ENCODE measurements at places on chromosomes 16 and 17. TPM values are rescaled to one million over a fixed set of nuclear protein-coding genes. Genes with fewer than 3 reads are reported as not detected.

DNA sequence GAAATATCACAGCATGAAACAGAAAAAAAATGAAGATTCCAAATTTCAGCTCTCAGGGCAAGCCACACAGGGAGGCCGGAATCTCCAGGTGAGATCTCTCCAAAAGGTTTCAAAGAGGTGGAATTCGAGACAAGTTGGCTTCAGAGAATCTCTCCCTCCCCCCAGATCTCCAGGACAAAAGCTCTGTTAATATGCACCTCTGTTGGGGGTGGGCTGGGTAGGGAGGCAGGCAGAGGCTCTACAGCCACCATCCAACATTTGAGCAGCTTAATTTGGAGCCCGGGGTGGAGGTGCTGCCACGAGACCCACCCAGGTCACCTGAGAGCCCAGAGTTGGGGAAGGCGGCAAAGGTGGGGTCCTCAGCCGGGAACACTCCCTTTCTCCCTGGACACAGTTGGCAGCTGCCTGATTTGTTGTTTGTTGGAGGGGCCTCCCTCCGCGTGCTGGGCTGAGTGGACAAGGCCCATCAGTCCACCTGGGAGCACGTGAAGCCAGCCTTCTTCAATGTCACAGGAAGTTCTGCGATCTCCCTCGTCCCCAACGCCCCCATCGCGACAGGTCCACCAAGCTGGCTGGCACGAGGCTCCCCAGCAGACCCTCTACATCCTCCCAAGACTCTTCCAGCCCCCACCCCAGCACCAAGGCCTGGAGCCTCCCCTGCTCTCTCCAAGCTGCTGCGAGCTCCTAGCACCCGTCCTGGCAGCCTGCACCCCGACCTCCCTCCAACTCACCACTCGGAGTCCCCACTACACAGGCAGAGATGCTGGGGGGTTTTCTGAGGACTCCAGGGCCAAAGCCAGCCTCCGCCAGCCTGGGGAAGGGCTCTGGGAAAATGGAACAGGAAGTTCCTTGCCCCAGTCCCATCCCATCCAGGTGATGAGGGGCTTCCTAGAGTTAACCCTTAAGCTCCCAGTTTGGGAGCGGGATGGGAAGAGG is at the start of gene ZSCAN10:
ZSCAN10 (minus strand) TSS at position 836 of the 936 bp plus-strand sequence. CDS start 6,357 bp downstream, outside the sequence.
- DNase-seq: no peak
- H3K27me3 ChIP-seq: peaks cover 56% of the 10 kb centered on the region
- peaks cover 23% of the 10 kb centered on the region for H3K4me1 ChIP-seq
- H3K36me3 ChIP-seq: no peaks in the 10 kb centered on the region

GRCh38 chr16:72098936-72099335 is 5.3 kb downstream of the DHX38 start:
- H3K36me3 ChIP-seq: peaks cover 17% of the 10 kb centered on the region
- no peaks in the 10 kb centered on the region for H3K27me3 ChIP-seq
- H3K27ac ChIP-seq: no peak overlapping the region
- DNase-seq: no peak
- H3K4me3 ChIP-seq: no peak overlapping the region

DNA sequence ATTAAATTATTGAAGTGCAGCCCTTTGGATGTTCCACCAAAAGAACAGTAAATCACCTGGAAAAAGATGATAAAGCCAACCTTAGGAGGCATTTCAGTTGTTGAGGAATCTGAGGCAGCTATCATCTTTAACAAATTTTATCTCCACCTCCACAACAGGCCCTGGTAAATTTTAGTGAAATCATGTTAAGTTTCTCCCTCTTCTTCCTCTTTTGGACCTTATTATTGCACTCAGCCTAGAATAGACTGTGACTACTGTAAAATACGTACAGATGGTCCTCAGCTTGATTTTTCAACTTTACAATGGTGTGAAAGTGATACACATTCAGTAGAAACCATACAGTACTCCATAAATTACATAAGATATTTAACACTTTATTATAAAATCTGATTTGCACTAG is 90.3 kb downstream of the USP32 start:
- H3K36me3 ChIP-seq: no peaks in the 10 kb centered on the region
- H3K27me3 ChIP-seq: no peaks in the 10 kb centered on the region
- no peak for DNase-seq
- H3K4me3 ChIP-seq: no peak overlapping the region
- H3K27ac ChIP-seq: no peak overlapping the region

DNA sequence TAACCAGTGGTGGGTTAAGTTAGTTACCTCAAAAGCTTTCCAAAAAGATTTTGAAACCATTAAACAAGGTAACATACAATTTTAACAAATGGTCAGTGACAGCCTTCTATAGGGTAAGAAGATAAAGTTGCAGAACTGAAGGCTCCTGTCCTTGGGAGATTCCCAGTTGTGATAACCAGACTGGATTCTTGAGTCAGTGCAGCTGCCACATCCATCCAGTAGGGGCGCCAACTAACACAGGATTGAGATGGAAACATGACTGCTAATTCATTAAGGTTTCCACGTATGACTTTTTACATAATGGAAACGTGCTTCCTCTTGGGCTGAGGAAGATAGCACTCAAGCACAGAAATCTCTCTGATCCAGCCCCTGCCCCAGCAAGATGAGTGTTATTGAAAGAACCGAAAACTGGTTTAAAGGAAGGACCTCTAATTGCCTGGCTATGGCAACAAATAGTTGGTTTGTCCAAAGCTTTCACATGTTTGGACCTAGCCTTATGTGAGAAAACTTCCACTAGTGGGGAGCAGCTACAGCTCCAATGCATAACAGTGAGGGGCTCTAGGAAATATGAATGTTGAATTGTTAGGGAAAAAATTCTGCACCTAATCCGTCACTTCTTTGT is 269.8 kb upstream of the MYOCD start:
- no peak overlapping the region for H3K27ac ChIP-seq
- H3K27me3 ChIP-seq: no peaks in the 10 kb centered on the region
- peaks cover 20% of the 10 kb centered on the region for H3K4me1 ChIP-seq
- DNase-seq: no peak
- H3K36me3 ChIP-seq: no peaks in the 10 kb centered on the region

GRCh38 chr17:76868176-76868668 is at the start of gene MGAT5B:
TSS of gene MGAT5B (plus strand) at chr17:76868404. CDS start at chr17:76869030, 626 bp downstream.
- H3K36me3 ChIP-seq: no peaks in the 10 kb centered on the region
- peak within 1 kb of the TSS; percentile 94 for H3K4me3 ChIP-seq
- H3K27ac ChIP-seq: peak within 1 kb of the TSS; percentile 83
- peak; percentile 92 for DNase-seq
- peaks cover 47% of the 10 kb centered on the region for H3K27me3 ChIP-seq

GRCh38 chr16:27687605-27688004 is 137.7 kb downstream of the KATNIP start:
- H3K4me3 ChIP-seq: no peak overlapping the region
- no peaks in the 10 kb centered on the region for H3K27me3 ChIP-seq
- H3K36me3 ChIP-seq: peaks cover 6% of the 10 kb centered on the region
- H3K27ac ChIP-seq: no peak overlapping the region
- DNase-seq: no peak
- peaks cover 11% of the 10 kb centered on the region for H3K4me1 ChIP-seq

The NHERF2 gene
- total RNA-seq: 23.4 TPM

The RNF227 gene
- 3.8 TPM for total RNA-seq

The USP10 gene
- total RNA-seq: 110 TPM

The KRT36 gene
- 0.17 TPM for total RNA-seq

The SLC16A11 gene
- total RNA-seq: 3.9 TPM

The UMOD gene
- total RNA-seq: not detected

The EVI2A gene
- not detected for total RNA-seq
